Activated naive CD8-positive, alpha-beta T cell treated with anti-CD3 and anti-CD28 coated beads for 36 hours (primary cell): ENCODE measurements at places on chromosomes 3 and 15.

GRCh38 chr15:66941108-66941711, 124.2 kb upstream of the SMAD3 start:
- no peak overlapping the region for H3K27ac ChIP-seq
- no peak for DNase-seq
- H3K36me3 ChIP-seq, result no peaks in the 10 kb centered on the region
- peaks cover 10% of the 10 kb centered on the region for H3K4me1 ChIP-seq
- peaks cover 5% of the 10 kb centered on the region for H3K27me3 ChIP-seq
- H3K4me3 ChIP-seq, result no peak overlapping the region

DNA sequence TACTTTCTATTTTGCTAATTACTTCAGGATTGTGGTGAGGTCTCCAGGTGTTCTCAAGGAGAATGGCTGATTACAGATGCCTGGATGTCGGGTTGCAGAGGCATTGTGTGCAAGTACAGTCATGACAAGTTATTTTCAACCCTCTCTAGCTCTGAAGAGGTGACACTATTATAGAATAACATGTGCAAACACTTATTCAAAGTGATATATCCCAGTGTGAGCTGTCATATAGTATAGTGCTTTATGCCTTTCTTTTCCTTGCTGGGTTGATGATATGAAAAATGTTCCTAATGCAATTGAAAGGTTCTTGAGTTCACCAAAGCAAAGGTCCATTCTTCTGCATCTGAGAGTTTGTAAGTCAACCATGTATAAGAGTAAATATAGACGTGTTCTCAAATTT, 167.2 kb downstream of the SPATA16 start:
- H3K36me3 ChIP-seq, result no peaks in the 10 kb centered on the region
- H3K4me1 ChIP-seq, result no peaks in the 10 kb centered on the region
- H3K27me3 ChIP-seq, result no peaks in the 10 kb centered on the region
- no peak overlapping the region for H3K4me3 ChIP-seq
- no peak overlapping the region for H3K27ac ChIP-seq

DNA sequence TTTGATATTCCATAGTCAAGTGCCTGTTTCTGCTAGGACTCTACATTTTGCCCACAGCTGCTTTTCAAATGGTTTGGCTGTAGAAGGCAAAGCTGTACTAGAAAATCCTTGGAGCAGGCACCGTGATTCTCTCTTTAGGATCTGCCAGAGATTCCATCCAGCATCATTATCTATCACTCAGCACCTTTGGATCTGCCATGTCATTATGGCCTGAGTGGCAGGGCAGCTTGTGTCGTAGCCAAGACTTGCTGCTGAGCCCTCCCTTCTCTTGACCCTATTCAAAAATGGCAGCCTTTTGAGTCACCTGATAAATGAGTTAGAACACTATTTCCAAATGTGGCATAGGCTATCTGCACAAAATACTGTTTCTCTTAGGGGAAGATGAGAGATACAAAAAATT, 8.1 kb upstream of the CMSS1 start:
- H3K27me3 ChIP-seq, result no peaks in the 10 kb centered on the region
- H3K4me1 ChIP-seq, result no peaks in the 10 kb centered on the region
- H3K4me3 ChIP-seq, result no peak overlapping the region
- DNase-seq, result no peak
- no peak overlapping the region for H3K27ac ChIP-seq

DNA sequence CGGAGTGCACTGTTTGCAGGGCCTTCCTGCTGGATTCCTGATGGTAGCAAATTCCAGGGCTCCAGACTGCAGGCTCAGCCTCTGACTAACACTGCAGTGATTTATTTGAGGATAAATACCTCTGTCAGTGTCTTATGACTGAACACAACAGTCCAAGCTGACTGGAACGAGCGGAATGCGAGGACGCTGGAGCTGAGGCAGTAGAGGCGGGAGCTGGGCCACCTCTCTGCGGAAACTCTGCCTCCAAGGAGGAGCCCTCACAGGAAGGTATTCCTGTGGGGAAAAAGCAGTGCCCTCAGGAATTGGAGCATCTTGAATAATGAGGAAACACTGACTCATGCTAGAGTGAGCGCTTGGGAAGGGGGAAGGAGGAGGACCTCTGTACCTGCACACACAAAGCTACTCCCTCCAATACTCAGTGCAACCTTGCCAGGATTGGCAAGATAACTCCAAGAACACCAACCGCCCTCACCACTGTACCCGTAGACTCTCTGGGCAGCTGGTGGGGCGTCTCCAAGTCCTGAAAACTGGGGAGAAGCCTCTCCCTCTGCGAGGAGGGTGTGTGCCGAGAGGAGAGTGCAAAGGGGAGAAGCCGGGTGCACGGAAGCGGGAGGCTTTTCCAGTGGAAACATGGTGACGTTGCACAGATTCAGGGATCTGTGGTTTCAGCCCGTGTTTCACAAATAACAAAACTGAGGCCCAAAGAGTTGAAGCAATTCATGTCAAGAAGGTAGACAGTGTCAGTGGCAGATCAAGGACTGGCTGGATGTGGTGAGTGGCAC, 43.0 kb downstream of the VGLL4 start:
- DNase-seq, result no peak
- no peaks in the 10 kb centered on the region for H3K27me3 ChIP-seq
- H3K27ac ChIP-seq, result peak overlapping the region; percentile 91

GRCh38 chr15:94203306-94203705, 28.1 kb upstream of the MCTP2 start:
- no peak for DNase-seq
- no peak overlapping the region for H3K27ac ChIP-seq
- H3K27me3 ChIP-seq, result peaks cover 52% of the 10 kb centered on the region

DNA sequence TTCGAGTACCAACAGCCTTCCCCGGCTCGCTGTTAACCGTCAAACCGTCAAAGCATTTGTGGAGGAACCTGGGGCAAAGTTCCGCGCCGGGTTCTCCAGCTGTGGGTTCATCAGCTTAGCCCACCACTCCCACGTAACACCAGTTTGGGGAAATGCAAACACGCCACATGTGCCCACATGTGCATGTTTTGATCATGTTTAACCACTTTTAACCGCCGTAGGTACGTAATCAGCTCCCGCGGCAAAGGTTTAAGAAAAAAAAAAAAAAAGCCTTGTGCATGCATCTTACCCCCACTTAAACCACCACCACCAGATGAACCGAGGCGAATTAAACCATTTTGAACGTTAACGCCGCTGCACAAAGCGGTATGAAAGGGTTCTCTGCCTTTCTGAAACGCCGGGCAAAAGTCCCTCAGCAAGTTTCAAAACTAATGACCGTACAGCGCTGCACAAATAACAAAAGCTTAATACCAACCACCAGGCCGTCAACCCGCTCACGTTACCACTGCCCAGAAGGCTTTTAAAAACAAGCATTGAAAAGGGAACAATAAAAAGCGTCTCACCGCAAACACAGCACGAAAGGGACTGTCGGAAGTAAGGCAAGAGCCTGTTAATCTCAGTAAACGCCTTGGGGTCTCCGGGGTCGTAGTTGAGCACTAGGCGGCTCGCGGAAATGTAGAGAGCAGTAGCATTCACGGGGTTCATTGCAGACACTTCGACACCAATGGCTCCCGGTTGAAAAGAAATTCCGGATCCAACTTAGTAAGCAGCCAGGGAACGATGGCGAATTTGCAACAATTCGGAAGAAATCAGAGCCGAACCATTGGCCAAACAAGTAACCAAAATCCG, 1.5 kb downstream of the MSL2 start:
- peaks cover 56% of the 10 kb centered on the region for H3K36me3 ChIP-seq
- H3K4me1 ChIP-seq, result peaks cover 48% of the 10 kb centered on the region

- H3K4me1 ChIP-seq, result no peaks in the 10 kb centered on the region
- H3K36me3 ChIP-seq, result no peaks in the 10 kb centered on the region
- no peak overlapping the region for H3K4me3 ChIP-seq
Observed at GRCh38 chr15:71691081-71691457, 119.3 kb upstream of the NR2E3 start.

DNA sequence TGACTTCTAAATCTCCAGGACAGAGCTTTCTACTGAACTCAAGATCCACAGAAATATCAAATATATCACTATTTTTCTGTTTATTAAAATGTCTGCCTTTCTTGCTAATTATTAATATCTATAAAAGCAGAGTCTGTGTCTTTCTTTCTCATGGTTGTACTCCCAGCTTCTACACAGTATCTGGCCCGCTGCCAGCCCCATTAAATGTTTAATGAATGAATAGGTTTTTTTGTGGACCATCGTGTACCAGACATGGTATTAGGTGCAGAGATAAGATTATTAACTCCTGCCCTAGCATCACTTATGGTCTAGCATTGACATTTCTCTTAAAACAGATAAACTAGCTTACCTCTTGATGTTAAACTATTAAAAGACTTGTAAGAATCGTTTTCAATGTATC, 111.4 kb upstream of the RBMS3 start:
- peaks cover 12% of the 10 kb centered on the region for H3K4me1 ChIP-seq
- no peak overlapping the region for H3K27ac ChIP-seq
- H3K27me3 ChIP-seq, result no peaks in the 10 kb centered on the region

GRCh38 chr3:77815467-77815866, 775.6 kb downstream of the ROBO2 start:
- no peaks in the 10 kb centered on the region for H3K27me3 ChIP-seq
- no peaks in the 10 kb centered on the region for H3K36me3 ChIP-seq
- no peak overlapping the region for H3K27ac ChIP-seq
- no peak overlapping the region for H3K4me3 ChIP-seq

GRCh38 chr3:60154011-60154410, 1097.2 kb downstream of the FHIT start:
- peaks cover 2% of the 10 kb centered on the region for H3K36me3 ChIP-seq
- no peak overlapping the region for H3K4me3 ChIP-seq
- no peaks in the 10 kb centered on the region for H3K4me1 ChIP-seq
- no peak for DNase-seq

- H3K4me3 ChIP-seq, result no peak overlapping the region
- no peak overlapping the region for H3K27ac ChIP-seq
- H3K36me3 ChIP-seq, result peaks cover 10% of the 10 kb centered on the region
Observed at GRCh38 chr3:18732474-18732873, 307.3 kb upstream of the SATB1 start.

DNA sequence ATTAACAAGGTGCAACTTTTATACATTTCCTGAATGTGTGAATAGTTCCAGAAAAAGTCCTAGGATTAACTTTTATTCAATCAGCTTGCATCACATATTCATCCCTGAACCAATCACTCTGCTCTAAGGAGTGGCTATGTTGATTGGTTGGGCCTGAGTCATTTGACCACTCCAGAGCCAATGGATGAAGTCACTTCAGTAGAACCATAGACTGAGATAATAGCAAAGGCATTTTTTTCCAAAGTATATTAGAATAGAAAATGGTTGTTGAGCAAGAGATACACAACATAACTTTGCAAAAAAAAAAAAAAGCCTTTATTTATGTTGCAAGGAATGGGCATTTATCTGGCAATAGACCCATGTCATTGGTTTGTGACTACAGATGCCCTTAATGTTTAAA, 55.5 kb upstream of the AGTR1 start:
- H3K4me3 ChIP-seq, result no peak overlapping the region
- H3K27me3 ChIP-seq, result no peaks in the 10 kb centered on the region
- H3K27ac ChIP-seq, result no peak overlapping the region

- no peaks in the 10 kb centered on the region for H3K27me3 ChIP-seq
- H3K36me3 ChIP-seq, result no peaks in the 10 kb centered on the region
- no peak for DNase-seq
- no peaks in the 10 kb centered on the region for H3K4me1 ChIP-seq
Observed at GRCh38 chr15:77772641-77773402, 140.1 kb upstream of the LINGO1 start.

- no peaks in the 10 kb centered on the region for H3K27me3 ChIP-seq
- H3K27ac ChIP-seq, result no peak overlapping the region
- DNase-seq, result no peak
- no peak overlapping the region for H3K4me3 ChIP-seq
Observed at GRCh38 chr3:46707601-46708011, 6.4 kb downstream of the TMIE start.

- no peaks in the 10 kb centered on the region for H3K36me3 ChIP-seq
- no peaks in the 10 kb centered on the region for H3K4me1 ChIP-seq
- no peak overlapping the region for H3K27ac ChIP-seq
- H3K27me3 ChIP-seq, result peaks cover 8% of the 10 kb centered on the region
Observed at GRCh38 chr15:32953533-32953910, 235.7 kb downstream of the GREM1 start.

DNA sequence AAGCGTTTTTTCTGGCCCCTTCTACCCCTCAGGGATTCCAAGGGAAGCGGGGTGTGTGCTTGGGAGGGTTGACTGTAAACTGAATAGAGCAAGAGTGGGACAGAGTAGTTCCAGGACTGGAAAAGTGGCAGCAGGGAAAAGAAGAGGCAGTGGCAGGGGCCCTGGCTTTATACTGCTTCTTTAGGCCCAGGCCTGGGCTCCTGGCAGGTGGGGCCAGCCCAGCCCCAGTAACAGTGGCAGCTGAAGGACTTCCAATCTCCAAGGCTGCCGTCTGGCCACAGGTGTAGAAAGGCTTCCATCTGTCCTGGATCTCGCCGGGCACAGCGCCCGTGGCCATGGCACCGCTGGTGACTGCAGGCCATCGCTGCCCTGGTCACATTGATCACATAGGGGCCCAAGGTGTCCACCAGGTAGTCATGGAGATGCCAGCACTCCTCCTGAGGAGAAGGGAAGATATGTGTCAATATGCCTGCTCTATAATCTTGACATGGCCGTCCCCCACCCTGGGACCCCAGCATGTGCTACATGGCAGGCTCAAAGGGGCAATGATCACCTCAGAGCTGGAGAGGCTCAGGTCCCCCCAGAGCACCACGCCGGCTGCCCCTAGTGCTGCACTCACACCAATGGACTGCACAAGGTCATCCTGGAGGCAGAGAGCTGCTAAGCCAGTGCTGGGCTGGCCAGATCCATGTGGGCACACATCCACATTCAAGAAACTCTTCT, 1.0 kb upstream of the IFRD2 start:
- H3K4me3 ChIP-seq, result peak overlapping the region; percentile 97
- no peaks in the 10 kb centered on the region for H3K27me3 ChIP-seq
- H3K4me1 ChIP-seq, result peaks cover 13% of the 10 kb centered on the region
- no peak for DNase-seq
- peak overlapping the region; percentile 94 for H3K27ac ChIP-seq

DNA sequence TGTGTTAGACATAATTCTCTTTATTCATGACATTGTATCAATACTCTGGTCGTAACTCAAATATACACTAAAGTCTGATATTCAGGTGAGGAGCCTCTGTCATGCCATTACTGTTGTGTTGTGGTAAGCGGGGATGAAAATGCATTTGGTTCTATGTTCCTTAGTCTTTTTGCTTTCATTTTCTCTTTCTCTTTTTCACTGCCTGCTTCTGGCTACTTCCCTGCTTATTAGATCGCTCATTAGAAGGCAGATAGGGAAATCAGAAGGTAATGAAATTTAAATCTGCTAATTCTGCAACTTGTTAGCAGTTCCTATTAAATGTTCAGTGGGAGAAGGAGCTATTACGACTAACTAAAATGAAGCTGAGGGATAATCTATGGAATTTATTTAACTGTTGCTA, 345.0 kb downstream of the GRM7 start:
- no peaks in the 10 kb centered on the region for H3K4me1 ChIP-seq
- H3K36me3 ChIP-seq, result no peaks in the 10 kb centered on the region
- DNase-seq, result no peak

- DNase-seq, result no peak
- H3K27me3 ChIP-seq, result peaks cover 53% of the 10 kb centered on the region
- H3K4me1 ChIP-seq, result peaks cover 4% of the 10 kb centered on the region
Observed at GRCh38 chr3:127452321-127452821, 138.2 kb downstream of the TPRA1 start.

- H3K4me1 ChIP-seq, result no peaks in the 10 kb centered on the region
- no peaks in the 10 kb centered on the region for H3K36me3 ChIP-seq
Observed at GRCh38 chr3:118144919-118145318, 889.7 kb downstream of the IGSF11 start.

- DNase-seq, result no peak
- no peaks in the 10 kb centered on the region for H3K27me3 ChIP-seq
- peaks cover 2% of the 10 kb centered on the region for H3K4me1 ChIP-seq
- H3K27ac ChIP-seq, result no peak overlapping the region
- no peak overlapping the region for H3K4me3 ChIP-seq
Observed at GRCh38 chr3:125240496-125240895, 27.9 kb upstream of the SLC12A8 start.

- no peaks in the 10 kb centered on the region for H3K36me3 ChIP-seq
- H3K27ac ChIP-seq, result no peak overlapping the region
- no peak for DNase-seq
- no peaks in the 10 kb centered on the region for H3K27me3 ChIP-seq
Observed at GRCh38 chr15:40270246-40270995, 12.4 kb downstream of the ANKRD63 start.
